ENCODE measurements at places on chromosomes 7 and 10. TPM values are rescaled to one million over a fixed set of nuclear protein-coding genes. Genes with fewer than 3 reads are reported as not detected.

Gene SEC61G
- total RNA-seq, result 102 TPM

Gene C10orf53
- not detected for total RNA-seq

DNA sequence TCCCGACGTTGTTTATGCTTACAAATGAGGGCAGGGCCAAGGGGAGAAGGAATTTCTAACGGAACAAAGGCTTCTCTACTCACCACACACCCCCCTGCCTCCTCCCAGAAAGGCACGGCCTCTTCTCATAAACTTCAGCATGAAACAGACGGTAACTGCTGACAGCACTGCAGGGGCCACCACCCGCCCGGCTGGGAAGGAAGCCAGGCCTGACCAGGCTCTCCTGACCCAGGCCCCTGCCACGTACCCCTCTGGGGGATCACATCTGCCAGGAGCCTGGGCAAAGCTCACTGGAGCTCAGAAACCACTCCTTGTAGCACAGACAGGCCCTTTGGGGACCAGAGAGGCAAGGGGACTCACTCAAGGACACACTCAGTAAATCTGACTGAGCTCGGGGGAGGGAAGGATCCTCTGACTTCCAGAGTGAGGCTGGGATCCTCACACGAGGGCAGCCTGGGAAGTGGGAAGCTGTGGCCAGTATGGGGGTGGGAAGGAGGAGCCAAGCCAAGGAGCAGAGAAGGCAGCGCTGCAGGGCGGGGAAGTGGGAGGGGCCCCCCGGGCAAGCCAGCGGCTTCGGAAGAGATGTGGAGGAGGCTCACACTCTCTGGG is 46.1 kb downstream of the ZCCHC24 start:
- peak; percentile 94 for DNase-seq

DNA sequence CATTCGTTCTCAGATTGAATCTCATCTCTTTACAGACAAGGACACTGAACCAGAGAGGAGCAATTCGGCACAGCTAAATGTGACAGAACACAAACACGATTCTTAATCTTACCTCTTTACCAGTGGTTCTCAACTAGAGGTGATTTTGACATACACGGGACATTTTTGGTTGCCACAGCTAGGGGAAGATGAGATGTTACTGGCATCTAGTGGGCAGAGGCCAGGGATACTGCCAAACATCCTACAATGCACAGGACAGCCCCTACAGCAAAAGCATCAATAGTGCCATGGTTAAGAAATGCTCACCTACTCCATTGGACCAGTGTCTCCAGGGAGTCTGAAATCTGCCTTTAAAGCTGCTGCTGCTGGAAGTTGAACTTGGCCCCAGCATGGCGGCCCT is 27.3 kb downstream of the PDE1C start:
- no peak for DNase-seq

DNA sequence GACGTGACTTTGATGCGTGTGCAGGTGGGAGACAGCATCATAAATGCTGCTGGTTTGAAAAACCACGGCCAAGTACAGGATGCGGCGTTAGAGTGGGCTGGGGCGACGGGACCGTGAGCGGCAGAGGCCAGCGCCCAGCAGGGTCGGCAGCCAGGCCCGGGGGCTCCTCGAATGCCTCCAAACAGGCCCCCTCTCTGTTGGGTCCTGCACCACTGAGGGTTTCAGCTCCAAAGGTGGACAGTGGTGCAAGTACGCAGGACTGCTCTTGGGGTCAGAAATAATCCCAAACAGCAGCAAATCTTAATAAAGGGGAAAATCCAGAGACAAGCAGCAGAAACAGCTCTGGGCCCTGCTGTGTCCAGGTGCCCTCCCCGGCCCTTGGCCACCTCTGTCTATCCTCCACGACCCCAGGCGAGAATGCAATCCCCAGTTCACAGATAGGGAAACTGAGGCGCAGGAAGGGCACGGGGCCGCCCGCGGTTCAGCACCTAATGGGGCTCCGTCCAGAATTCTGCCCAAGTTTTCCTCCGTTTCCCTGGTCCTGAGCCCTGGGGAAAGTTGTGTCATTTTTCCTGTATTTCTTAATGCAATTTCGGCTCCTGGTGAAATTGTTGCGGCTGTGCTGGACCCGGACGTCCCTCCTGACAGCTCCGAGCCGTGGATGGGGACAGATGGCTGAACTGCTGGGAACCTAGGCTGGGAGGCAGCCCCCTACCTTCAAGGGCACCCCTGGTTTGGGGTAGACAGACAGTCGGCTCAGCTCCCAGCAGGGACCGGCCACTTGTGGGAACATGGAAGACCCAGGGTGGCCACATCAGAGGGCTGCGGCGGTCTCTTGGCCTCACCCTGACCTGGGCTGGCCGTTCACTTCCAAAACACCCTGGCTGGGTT is 97.4 kb downstream of the FOXL3 start:
- peak; percentile 73 for DNase-seq

DNA sequence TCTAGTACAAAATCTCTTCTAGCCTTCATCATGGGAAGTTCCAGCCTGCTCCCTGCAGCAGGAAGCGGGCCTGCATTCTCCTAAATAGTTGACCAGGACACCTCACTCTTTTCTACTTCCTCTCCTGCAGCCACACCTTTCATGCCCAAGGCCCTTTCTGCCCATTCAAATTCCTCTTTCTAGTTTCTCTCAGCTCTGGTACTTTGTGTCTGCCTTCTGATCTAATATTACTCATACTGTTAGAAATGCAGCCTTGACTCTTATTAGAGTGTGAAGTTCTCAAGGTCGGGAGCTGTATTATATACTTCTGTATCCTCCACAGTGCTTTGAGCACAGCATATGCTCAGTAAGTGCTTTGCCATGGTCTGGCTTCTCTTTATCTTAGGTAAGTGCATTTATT is 103.1 kb downstream of the PRKCQ start:
- DNase-seq, result no peak

DNA sequence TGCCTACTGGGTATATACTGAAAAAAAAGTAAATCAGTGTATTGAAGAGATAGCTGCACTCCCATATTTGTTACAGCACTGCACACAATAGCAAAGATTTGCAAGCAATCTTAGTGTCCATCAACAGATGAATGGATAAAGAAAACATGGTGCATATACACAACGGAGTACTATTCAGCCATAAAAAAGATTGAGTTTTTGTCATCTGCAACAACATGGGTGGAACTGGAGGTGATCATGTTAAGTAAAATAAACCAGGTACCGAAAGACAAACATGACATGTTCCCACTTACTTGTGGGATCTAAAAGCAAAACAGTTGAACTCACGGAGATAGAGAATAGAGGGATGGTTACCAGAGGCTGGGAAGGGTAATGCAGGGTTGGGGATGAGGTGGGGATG is 34.2 kb upstream of the FAM171A1 start:
- DNase-seq, result no peak

- DNase-seq, result no peak
These were observed 66.2 kb upstream of the SRPK2 start for GRCh38 chr7:105454921-105455320.
